ENCODE measurements at places on chromosomes 16 and 17.

DNA sequence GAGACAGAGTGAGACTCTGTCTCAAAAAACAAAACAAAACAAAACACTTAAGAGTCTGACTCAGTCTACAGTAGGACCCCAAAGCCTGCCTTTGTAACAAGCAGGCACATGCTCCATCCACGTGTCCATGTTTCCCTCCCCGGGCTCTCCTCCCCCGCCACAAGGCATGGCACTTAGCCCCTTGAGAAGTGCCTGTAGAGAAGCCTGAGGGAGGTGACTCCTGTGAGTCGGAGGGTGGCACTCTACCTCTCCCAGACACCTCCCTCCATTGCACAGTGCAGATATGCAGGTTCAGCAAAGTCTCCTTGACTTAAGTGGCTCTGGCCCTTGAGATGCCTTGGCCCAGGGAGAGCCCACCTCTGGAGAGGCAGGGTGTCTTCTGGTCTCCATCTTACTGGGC, 6.8 kb downstream of the FHOD1 start:
- DNase-seq, result no peak

DNA sequence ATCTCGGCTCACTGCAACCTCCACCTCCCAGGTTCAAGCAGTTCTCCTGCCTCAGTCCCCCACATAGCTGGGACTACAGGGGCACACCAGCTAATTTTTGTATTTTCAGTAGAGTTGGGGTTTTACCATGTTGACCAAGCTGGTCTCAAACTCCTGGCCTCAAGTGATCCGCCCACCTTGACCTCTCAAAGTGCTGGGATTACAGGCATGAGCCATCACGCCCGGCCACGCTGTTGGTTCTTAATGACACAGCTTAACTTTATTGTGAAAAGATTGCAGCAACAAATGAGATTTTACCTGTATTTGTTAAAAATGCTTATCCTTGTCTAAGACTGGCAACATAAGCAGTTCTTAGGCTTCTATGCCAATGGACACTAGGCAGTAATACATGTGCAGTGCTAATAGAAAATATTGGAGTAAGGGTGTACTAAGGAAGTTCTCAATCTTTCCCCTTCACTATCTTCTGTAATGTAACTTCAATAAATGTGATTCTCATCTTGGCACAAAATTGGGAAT, 2.9 kb downstream of the UBB start:
- DNase-seq, result no peak

- DNase-seq, result no peak
Observed at GRCh38 chr16:3295209-3295608, 10.0 kb downstream of the TIGD7 start.

DNA sequence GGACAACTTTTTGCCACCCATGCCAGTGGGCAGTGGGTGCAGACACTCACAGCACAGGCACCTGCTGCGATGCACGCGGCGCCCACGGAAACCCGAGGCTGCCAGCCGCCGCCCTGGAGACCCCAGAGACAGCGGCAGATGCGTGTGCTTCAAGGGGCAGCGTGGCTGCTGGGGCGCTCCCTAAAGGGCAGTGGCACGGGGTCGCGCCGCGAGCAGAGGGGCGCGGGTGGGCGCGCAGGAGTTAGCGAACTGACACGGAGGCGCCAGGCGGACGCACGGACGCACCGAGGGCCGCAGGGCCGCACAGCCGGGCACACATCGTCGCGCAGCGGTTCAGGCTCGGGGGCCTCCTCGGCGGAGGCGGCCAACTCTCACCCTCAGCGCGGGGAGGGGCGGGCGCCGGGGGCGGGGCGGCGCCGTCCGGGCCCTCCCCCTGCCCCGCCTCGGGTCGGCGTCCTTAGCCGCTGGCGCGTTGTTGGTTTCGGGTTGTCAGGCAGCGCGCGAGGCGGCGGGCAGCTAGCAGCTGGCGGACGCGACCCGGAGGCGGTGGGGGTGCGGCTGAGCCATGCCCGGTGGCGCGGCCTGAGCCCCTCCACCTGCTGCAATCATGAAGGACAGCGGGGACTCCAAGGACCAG, at the start of gene KIF19:
Gene KIF19, plus strand, starts transcription at position 484 of the 637 bp plus-strand sequence. Its CDS starts 124 bp downstream, at position 608.
- peak; percentile 9 for DNase-seq

GRCh38 chr17:30344283-30345088, 10.6 kb upstream of the TMIGD1 start:
- DNase-seq, result no peak

DNA sequence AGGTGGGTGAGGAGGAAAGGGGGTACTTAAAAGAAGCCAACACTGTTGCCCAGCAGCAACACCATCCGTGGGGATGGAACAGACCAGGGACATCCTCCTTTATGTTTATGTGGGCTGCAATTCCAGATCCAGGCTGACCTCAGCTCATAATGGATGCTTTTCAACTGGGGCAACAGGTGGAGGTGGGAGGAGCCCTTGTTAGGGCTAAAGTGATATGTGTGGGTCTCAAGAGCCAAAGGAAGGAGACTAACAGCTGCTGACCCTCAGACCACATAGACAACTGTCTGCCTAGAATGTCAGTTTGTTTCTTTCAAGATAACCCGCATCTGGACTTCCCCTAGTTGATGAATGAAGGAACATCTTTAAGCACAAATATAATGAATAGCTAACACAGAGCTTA, 2.0 kb upstream of the INPP5K start:
- no peak for DNase-seq

DNA sequence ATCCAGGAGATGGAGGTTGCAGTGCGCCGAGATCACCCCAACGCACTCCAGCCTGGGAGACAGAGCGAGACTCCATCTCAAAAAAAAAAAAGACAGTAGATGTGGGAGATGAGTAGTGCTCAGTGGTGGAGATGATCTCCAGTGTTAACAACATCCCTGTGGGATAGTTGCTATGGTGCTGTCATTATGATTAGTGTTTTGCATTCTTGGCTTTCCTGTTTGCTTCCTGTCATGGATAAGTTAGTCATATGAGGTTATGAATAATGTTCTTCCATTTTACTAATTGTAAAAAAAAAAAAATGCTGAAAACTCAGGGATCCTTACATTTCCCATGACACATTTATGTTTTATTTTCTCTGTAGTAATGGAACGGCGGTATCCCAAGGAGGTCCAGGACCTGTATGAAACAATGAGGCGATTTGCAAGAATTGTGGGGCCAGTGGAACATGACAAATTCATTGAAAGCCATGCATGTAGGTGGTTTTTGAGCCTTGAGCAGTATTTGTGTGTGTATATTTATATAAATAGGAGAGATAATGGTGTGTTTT, 24.5 kb upstream of the DUSP14 start:
- DNase-seq, result no peak

GRCh38 chr16:1993731-1994131, 4.0 kb downstream of the SYNGR3 start:
- no peak for DNase-seq

GRCh38 chr17:2931876-2932275, 131.5 kb downstream of the OR1D5 start:
- no peak for DNase-seq

DNA sequence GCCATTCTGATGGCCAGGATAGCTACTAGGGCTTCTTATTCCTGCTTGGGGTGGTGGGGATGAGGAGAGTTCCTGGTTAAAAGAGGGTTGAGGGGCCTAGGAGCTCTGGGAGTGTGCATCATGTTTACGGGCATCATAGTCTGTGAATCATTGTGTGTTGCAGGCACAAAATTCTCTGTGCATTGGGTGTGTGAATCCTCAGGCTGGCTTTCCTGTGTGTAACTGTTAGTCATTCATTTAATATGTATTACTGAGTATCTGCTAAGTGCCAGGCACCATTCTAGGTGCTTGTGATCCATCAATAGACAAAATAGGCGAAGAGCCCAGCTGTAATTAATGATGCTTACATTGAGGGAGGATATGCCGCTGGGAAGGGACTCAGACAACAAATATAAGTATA, 5.8 kb downstream of the PPY start:
- DNase-seq, result no peak

DNA sequence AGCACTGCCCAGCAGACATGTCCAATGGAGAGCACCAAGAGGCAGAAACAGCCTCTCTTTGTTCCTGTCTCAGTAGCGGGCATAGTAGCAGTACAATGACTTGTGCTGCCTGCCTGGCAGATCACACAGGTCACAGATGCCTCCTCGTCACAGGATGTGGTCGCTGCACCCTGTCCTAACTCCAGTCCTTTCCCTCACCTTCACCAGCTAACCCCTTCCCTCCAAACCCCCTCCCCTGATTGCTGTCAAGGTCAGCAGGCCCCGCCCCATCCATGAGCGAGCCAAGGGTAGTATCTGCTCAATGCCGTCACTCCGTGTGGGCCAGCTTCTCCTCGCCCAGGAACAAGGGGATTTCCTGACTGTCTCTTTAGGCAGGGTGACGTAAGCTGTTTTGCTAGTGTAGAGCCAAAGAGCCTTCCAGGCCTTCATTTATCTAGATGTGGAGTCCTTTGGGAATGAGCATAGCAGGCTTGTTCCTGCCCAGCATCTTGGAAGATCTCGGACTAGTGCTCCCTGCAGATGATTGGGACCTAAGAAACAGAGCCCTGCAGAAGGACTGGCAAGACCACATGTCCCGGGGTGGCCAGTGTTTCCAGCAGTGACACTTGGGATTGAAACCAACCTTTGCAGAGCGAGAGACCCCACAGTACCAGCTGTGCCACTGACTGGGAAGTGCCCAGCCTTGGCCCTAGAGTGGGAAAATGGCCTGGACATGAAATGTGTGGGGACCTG, 75.9 kb upstream of the TNRC6C start:
- peak; percentile 58 for DNase-seq

- peak; percentile 27 for DNase-seq
Observed at GRCh38 chr17:28949185-28950016, 1.9 kb downstream of the PHF12 start.

DNA sequence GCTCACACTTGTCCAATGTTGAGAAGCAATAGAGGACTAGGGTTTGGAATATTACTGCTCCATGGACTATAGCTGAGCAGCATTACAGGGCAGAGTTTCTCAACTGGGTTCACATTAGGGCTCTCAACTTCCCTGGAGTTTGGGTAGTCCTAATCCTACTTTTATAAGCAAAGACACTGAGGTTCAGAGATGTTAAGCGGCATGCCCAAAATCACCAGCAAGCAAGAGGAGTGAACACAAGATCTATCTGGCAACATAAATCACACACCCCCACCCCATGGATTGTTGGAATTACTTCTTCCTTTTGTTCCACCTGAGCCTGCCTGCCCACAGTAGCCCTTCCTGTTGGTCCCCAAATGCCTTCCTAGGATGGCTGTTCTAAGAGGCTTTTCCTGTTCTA, 5.2 kb downstream of the TSNAXIP1 start:
- DNase-seq, result no peak

GRCh38 chr16:29837841-29838240, 17.6 kb downstream of the MVP start:
- no peak for DNase-seq

DNA sequence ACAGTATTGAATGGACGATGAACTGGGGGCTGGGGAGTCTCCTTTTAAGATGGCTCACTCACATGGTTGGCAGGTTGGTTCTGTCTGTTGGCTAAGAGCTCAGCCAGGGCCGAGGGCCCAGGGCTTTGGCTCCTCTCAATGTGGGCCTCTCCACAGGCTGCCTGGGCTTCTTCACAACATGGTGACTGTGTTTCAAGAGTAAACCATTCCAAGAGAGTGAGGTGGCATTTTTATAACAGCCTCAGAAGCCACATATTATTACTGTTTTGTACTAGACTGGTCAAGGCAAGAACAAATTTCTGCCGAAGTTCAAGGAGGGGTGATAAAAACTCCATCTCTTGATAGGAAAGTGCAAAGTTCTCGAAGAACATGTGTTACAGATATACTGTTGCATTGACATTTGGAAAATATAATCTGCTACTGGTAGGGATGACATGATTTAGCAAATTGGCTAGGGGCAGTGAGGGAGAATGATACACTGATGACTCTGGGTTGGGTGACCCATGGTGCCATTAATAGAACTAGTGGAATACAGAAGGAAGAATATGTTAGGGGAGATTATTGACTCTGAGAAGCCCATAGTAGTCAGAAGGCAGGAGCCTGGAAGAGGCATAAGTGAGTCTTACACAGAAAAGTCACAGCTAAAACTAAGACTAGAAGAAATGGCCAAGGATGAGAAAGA, 13.7 kb downstream of the KRABD2 start:
- no peak for DNase-seq

GRCh38 chr17:57309479-57309878, 53.2 kb downstream of the MSI2 start:
- no peak for DNase-seq

GRCh38 chr16:84817613-84818012, 2.2 kb upstream of the CRISPLD2 start:
- no peak for DNase-seq

GRCh38 chr16:89410794-89411309, 79.5 kb downstream of the ANKRD11 start:
- no peak for DNase-seq

DNA sequence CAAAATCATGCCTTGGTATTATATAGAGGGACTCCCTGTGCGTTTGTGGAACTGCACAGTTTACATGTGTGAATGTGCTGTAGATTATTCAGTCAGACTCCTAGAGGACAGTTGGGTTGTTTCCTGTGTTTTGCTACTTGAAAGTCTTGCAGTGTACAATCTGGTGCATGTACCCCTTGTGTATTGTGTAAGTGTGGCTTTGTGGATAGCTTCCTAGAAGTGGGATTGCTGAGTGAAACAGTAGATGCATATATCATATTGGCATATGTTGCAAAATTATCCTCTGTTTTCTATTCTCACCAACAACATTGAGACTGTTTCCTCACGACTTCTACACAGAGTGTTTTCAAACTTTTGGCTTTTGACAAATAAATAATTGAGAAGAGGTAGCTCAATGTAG, 263.7 kb downstream of the MAP2K6 start:
- DNase-seq, result no peak

- no peak for DNase-seq
Observed at GRCh38 chr16:81551151-81551808, 106.7 kb downstream of the CMIP start.

- no peak for DNase-seq
Observed at GRCh38 chr16:85326794-85327181, 214.5 kb upstream of the CIBAR2 start.

GRCh38 chr17:59972778-59973177, 8.2 kb upstream of the RNFT1 start:
- no peak for DNase-seq

- no peak for DNase-seq
Observed at GRCh38 chr16:87143661-87144121, 173.5 kb downstream of the C16orf95 start.

Measured in stimulated activated CD8-positive, alpha-beta memory T cell treated with anti-CD3 and anti-CD28 coated beads, Interleukin-2, amount 100 ng/mL, for 1 hour (primary cell).